Breast epithelium (tissue), 4 donors: ENCODE measurements at places on chromosomes 1 and 21.

DNA sequence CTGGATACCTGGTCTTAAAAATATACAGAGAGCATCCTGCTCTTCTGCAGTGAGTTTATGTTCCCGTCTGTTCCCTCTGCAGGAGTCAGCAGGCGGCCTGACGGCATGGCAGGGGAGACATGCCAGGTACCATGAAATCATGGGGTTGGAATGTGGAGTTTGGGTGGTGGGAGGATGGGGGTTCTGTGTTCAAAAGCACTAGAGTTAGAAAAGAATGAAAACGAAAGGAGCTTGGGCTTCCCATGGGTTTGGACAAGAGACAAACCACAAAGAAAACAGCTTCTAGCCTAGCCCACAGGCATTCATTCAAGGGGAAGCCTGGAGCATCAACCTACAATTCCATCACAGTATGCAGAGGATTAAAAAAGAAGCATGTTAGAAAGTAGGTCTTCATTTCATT lies 59.9 kb downstream of the WARS2 start:
- no peak for DNase-seq

GRCh38 chr1:28175955-28176485 lies 470 bp downstream of the PTAFR start:
- no peak for DNase-seq

GRCh38 chr1:89901957-89902669 lies 81.3 kb downstream of the LRRC8D start:
- no peak for DNase-seq

GRCh38 chr1:14934867-14935266 lies 218.7 kb upstream of the TMEM51 start:
- DNase-seq, result no peak

GRCh38 chr1:2209400-2210083 lies 15.0 kb upstream of the FAAP20 start:
- no peak for DNase-seq

DNA sequence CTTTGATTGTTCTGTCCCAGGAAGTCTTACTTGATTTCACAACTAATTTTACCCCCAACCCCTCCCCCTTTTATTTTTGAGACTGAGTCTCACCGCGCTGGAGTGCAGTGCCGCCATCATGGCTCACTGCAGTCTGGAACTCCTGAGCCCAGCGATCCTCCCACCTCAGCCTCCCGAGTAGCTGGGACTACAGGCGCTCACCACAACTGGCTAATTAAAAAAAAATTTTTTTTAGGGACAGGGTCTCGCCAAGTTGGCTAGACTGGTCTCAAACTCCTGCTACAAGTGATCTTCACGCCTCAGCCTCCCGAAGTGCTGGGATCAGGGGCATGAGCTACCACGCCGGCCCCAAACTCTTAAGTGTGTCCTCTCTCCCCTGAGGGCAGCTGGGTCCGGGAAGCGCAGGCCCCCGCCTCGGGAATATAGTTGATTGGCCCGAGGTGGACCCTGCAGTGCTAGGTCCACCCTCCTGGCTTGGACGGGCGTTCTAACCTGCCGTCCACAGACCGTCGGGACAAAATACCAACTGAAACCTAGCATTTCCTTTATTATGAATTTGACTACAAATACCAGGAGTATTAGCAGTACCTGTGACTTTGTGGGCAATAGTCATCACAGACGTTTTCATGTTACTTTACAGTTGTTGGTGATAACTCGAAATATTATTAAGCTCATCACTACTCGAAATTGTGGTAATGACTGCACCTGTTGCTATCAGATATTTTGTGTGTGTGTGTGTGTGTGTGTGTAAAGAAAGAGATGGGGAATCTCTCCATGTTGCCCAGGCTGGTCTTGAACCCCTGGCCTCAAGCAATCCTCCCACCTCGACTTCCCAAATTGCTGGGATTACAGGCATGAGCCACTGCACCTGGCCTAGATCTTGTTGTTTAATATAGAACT lies 642 bp upstream of the PARP1 start:
- DNase-seq, result peak; percentile 21

- no peak for DNase-seq
These were observed 55.8 kb upstream of the CLDN14 start for GRCh38 chr21:36535618-36536241.

GRCh38 chr21:32299695-32300094 lies 1.0 kb downstream of the MRAP start:
- DNase-seq, result no peak

DNA sequence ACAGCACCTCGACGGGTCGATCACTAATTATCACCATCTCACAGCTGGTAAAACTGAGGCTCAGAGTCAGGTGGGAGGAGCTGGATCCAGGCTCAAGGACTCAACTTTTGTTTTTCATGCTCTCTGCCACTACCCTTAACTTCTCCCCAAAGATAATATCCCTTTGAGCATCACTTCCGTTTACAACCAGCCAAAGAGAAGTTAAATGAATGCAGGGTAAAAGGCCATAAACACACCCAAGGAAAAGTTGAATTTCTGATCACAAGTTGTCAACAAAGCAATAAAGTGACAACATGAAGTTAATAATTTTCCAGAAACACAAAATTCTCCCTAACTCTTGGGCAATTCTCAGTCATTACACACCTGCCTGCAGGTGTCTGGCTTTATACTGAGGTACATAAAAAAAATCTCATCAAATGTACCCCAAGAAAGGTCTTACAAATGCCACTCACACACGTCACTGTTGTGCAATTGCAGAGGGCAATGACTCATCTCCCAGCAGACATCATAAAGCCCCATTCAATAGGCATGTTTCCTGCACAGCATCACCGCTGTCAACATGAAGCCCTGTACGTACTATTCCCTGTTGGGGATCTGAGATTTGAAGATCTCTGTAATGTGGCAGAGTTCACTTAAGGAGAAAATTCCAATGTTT lies 3.4 kb downstream of the OR2T11 start:
- DNase-seq, result no peak

- DNase-seq, result no peak
These were observed 15.7 kb upstream of the NRIP1 start for GRCh38 chr21:15080526-15080925.

DNA sequence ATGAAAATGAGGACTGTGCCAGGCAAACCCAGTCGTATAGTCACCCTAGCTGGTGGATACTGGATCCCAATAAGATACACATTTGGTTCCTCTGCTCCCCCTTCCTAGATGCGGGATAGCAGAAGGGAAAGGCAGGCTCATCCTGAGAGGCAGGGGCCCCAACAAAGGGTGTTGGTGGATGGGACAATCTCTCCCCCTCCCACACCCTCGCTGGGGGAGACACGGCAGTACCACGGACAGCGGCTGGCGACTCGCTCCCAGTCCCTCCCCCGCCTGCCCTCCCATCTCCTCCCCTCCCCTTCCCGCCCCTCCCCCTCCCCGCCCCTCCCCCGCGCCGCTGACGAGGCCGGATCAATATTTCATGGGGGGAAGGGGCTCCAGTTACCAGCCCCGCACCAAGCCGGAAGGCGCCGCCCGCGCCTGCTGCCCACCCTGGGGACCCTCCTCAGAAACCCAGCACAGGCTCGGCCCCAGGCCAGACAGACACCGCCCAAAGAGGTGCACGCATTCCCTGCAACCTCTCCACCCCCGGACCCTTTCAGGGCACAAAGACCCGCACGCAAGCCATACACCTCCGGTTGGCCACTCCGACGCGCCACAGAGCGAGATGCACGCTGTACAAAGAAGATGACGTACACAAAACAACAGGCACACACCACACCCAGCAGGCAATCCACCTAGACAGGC lies 11.5 kb downstream of the RIMS3 start:
- no peak for DNase-seq

- no peak for DNase-seq
These were observed 90.8 kb upstream of the SLC25A33 start for GRCh38 chr1:9448132-9449109.

DNA sequence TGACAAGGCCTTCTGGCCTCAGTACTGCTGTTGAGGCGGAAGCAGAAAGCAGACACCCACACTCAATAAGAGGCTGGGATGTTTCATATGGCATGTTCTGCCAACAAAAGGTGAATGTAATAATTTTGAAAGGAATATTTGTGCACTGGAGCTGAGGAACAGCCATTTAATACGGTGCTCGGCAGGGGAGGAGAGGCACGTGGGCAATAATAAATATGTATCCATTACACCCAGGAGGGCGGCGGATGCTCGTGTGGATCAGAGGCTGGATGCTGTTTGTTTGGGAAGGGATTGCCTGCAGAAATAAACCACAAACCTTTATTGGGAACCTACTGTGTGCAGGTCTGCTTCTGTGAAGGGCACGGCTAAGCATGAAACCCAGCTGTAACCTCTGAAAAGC lies 92.0 kb downstream of the VWA5B1 start:
- no peak for DNase-seq

DNA sequence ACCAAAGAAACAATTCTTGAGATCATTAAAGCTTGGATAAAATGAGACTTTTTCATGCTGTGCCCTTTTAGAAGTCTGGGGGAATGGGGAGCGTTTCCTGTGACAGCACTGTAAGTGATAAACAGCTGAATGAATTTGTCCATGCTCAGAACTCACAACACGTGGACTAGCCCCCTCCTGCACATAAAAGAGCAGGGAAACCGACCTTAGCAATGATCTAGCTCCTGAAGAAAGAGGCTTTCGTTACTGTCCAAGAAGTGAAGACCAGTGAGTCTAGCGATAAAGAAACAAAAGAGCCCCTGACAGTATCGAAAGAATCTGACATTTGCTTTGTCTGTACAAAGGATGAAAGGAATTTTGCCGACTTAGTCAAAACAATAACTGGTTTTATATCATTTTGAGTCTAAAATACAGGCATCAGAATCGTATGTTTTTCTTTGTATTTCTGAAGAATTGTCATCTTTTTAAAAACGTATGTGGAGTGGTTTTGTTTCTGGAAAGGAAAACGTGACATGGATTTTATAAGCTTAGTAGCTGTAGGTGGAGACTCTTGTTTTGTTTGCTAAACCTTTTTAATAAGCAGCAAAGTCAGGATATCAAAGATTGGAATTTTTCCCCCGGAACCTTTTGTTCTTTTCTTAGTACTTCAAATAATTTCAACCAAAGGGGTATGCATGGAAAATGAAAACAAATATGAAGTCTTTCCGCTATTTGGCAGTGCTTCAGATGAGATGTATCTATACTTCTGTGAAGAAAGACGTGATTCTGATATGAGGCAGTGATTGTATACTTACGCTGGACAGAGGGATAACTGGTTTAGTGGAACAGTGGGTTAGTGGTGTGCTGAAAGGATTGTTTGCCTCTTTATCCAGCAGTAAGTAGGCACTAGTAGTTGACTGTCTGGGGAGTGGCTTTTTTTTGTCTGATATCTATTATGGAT lies 61.0 kb downstream of the MAST2 start:
- no peak for DNase-seq

GRCh38 chr21:20760221-20760620 lies 238.0 kb upstream of the NCAM2 start:
- DNase-seq, result no peak

GRCh38 chr1:175933801-175934200 lies 190.4 kb upstream of the TNR start:
- DNase-seq, result no peak

DNA sequence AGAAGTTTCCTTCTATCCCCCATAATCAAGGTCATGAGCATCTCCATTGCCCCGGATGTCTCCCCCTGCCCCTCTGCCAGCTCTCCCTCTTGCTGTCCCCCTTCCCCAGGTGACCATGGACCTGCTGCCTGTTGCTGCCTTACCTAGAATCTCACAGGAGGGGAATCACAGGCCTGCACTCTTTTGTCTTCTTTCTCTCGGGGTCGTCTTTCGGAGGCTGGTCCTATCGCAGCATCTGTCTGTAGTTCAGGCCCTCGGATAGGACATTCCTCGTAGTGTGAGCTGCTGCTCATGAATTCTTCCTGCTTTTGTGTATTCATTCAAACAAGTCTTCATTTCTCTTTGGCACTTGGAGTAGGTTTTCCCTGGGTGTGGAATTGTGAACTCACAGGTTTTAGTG lies 39.9 kb upstream of the ACTRT2 start:
- no peak for DNase-seq

GRCh38 chr21:33478935-33479678 lies 667 bp downstream of the TMEM50B start:
- no peak for DNase-seq

- no peak for DNase-seq
These were observed 30.6 kb downstream of the CDCP2 start for GRCh38 chr1:54122135-54122751.

DNA sequence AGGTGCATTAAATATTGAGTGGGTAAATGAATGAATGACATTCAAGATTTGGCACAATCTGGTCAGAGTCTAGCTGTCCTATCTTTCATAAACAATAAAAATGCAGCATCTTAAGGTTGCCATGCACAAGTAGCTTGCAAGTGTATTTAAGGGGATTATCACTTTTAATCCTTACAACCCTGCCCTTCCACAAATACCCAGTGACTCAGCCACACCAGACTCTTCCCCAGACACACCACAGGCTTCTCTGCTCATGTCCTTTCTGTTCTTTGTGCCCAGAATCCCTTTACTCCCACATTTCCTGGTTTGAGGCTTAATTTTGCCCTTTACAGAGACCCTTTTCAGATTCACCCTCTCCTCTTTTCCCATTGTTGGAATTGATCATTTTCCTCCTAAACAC lies 59.8 kb downstream of the KIRREL1 start:
- no peak for DNase-seq

DNA sequence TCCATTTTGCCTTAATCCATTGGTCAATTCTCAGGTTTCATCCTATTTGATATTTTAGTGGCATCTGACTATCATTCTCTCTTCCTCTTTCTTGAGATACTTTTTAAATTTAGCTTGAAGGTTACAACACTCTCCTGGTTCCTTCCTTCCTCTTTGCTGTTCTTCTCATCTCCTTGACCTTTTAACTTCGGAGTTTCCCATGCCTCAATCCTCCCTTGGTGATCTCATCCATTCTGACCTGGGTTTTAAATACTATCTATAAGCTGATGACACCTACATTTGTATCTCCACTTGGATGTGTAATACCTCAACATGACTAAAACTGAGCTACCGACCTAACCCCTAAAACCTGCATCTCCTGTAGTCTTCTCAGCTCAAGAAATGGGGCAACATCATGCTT lies 4.8 kb upstream of the ZNF687 start:
- DNase-seq, result no peak

GRCh38 chr1:171247501-171247900 lies 793 bp upstream of the FMO1 start:
- DNase-seq, result no peak

GRCh38 chr1:88661951-88662699 lies 21.9 kb upstream of the PKN2 start:
- no peak for DNase-seq

GRCh38 chr1:200989337-200989736 lies 34.2 kb downstream of the KIF21B start:
- no peak for DNase-seq

DNA sequence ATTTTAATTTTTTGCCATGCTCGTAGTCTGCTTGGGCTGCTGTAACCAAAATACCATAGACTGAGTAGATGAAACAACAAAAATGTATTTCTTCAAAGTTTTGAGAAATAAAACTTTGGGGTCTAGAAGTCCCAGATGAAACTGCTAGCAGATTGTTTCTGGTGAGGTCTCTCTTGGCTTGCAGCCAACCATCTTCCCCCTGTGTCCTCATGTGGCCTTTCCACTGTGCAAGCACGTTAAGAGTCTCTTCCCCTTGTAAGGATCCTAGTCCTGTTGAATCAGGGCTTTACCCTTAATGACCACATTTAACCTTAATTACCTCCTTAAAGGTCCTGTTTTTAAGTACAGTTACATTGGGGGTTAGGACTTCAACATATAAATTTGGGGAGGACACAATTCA lies 86.6 kb downstream of the PTBP2 start:
- DNase-seq, result no peak
